NCI-H1417 (cell line): ENCODE measurements at places on chromosomes 1 and 21.

- DNase-seq: no peak
Measured at GRCh38 chr1:76508871-76509270, 358.4 kb upstream of the ST6GALNAC5 start.

DNA sequence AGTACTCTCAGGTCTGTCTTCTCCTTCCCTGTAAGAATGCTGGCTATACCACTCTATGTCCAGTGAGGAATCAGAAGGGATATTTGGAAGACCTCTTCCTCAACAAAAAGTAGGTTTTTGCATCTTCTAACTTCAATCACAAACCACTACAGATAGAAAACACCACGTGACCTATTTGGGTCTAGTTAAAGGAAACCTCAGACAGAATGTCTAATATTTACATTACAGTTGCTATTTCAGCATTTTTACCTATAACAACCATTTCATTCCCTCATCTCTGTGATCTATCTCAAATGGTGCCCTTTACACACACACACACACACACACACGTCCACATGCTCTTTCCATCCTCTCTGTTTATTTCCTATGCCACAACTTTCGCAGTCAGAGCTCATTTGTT, 7.9 kb upstream of the ADORA3 start:
- DNase-seq: no peak

- no peak for DNase-seq
Measured at GRCh38 chr1:19306941-19307340, 5.0 kb downstream of the AKR7A2 start.

DNA sequence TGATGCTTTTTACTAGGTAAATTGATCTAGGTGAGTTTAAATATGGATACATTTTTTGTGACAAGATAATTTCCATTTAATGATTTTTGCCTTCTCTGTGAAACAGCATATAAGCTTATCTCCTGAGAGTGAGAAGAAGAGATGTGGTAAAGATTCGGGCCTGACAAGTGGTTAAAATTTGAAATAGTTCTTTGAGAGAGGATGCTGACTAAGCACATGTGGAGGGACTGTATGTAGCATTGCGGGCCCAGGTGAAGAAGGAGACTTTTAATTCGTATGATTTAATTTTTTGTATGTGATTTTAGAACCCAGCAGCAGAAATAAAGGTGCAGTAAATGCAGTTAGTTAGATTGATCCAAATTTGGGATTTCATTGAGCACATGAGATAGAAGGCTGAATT, 51.9 kb downstream of the RPRD2 start:
- no peak for DNase-seq

DNA sequence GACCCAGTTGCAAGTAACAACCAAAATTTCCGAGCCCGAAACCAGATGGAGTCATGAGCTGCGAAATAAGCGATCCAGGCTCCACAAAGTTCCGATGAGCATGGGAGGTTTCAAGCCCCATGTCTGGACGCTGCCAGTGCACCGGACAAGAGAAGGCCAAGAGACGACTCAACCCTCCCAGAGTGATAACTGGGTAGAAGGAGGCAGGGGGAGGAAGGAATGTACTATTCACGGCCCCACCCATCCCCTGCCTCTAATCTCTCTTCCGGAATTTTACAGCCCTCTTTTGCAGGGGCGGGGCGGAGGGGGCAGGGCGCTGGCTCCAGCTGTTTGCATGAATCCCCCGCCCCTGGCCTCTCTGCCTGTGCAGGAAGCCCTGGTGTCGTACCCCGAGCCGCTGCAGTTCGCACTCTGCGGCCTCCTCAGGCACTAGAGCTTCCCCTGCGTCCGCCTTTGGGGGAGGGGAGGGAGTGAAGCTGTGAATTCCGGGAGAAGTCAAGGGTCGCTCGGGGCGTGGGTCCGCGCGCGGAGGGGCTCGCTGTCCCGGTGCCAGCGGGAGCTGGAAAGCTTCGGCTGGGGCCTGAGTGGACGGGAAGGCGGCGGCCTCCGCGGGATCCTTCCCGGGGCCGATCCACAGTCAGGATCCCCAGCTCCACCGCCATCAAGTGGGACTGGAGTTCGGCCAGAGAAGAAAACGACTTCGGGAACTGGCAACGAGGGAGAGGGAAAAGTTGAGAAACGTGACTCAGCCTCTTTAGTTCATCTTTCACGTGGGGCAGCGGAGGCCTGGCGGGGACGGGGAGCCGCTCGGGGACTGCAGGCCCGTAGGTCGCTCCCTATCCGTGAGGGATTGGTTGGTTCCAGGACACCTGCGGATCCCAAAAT, 6.3 kb upstream of the PTP4A2 start:
- DNase-seq: no peak

GRCh38 chr1:56958526-56958925, 7.3 kb downstream of the C8B start:
- DNase-seq: no peak

- DNase-seq: no peak
Measured at GRCh38 chr21:22889445-22889844, 1891.2 kb downstream of the NCAM2 start.

DNA sequence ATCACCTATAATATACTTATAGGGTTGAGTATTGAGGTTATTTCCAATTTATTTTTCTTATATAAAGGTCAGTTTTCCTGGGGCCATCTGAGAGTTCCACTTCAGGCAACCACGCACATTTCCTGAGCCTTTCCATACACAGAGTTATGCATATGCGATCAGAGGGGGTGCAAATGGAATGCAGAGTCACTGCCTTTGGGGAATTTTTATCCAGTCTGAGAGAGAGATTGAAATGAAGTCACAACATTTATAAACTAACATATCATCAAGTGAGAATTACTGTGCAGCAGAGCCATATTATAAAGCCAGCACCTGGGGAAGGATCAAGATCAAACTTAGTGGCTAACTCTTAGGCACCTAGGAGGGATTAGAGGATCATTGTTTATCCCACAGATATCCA, 299.9 kb upstream of the PLXNA2 start:
- DNase-seq: no peak

DNA sequence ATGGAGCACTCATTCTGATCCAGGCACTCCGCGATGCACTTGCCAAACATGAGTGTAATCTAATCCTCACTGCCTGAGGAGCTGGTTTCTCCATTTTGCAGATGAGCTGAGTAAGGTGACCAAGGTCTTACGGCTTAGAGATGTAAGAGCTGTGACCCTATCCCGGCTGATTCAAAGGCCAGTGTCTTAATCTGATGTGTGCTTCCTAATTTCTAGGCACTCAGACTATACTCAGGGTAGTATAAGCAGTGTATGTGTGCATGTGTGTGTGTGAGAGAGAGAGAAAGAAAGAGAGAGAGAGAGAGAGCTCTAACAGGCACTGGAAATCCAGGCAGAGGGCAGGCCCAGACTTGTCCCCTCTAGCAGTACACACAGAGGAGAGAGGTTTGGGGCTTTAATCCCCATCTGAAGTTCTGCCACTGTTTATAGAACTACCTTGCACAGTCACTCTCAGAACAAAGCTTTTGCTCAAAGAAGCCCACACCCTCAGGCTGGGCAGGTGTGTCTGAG, 188.2 kb downstream of the ZBTB18 start:
- peak; percentile 43 for DNase-seq

- DNase-seq: no peak
Measured at GRCh38 chr1:21886486-21887215, 50.5 kb downstream of the HSPG2 start.

GRCh38 chr1:90731382-90732050, 14.4 kb upstream of the BARHL2 start:
- no peak for DNase-seq

DNA sequence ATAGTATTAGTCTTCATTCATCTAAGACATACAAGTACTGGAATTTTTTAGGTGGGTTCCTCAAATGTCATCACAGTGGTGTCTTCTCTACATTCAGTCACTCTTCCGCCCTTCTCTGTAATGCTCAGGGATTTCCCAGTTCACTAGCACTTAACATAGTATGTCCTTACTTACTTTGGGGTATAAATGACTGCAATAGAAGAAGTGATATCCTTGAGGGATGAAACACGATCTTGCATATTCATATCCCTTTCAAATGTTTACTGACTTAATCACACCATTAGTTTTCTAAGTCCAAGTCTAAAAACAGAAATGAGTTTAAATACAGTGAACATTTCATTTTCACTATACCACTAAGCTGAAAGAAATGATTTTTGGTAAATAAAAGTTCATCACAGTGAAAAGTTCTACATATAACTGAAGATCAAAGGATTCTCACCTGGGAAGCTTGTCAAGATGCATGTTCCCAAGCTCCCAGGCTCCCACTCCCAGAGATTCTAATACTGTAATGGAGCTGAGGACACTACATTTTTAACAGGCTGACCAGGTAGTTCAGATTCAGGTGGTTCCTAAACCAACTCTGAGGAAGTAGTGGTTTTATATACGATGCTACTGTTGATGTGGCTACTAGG, 29.7 kb downstream of the MRPL39 start:
- no peak for DNase-seq

- peak; percentile 51 for DNase-seq
Measured at GRCh38 chr1:202145068-202145743, 669 bp upstream of the ARL8A start.

DNA sequence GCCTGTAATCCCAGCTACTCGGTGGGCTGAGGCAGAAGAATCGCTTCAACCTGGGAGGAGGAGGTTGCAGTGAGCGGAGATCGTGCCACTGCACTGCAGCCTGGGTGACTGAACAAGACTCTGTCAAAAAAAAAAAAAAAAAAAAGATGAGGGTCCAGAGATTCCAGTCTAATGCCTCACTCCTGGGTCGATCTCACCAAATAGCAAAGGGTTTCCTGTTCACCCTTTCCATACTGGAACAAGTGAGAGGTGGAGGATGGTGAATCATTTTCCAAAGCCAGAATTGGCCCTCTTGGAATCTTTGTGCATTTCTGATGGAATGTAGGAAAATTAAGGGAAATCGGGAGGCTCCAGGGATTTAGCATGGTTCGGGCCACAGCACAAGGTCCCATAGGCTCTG, 58.1 kb upstream of the ZNF648 start:
- DNase-seq: no peak

DNA sequence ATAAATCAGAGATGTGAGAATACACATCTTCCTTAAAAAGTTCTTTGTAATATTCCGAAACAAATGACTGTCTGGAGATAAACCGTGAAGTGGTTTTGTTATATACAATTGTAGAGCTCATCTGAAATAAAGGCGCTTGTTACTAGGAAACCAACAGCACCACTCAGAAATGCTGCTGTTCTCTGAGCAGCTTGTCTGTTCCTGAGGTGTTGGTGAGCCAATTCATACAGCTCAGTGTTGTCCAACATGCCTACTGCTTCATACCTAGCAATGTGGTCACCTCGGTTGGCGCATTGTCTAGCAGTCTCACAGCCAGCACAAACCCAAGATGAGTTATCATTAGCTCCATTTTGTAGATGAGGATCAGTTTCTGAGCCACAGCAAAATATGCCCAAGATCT, 44.4 kb downstream of the GFI1 start:
- no peak for DNase-seq

DNA sequence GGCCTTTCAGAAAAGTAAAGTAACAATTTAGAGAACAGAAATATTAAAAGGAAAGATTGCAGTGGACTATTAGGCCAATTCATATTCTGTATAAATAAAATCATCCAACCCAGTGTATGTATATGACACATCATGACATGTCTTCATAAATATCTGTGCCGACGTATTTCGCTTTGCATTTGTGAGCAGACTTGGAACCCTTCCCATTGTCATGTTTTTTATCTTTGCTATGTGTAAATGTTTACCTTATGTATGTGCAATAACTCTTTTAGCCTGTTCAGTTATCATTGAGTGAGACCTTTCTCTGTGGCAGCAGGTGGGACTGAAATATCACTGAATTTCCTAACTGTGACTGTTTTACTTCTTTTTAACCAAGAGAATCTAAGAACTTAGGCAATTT, 58.0 kb upstream of the FAM3B start:
- DNase-seq: peak; percentile 56

GRCh38 chr1:205519541-205520131, 15.2 kb downstream of the CDK18 start:
- DNase-seq: peak; percentile 61

DNA sequence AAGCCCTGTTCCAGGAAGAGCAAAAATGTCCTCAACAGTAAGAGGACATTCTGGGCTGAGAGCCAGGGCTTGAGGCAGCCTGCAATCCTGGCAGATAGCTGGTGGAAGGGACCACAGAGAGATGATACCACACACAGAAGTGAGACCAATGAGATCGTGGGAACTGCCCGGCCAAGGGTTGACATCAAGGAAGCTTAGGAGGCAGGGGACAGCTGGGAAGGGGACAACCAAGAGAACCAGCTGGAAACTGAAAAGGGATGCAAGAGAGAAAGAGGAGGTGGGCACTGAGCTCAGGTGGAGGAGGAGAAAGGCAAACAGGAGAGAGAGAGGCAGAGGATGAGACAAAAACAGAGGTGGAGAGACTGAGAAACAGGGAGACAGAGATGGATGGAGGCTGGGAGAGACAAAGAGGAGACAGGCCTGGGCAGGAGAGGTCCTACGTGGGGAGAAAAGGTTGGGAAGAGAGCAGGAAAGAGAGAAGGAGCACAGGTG, 9.2 kb downstream of the PDZK1IP1 start:
- DNase-seq: no peak

DNA sequence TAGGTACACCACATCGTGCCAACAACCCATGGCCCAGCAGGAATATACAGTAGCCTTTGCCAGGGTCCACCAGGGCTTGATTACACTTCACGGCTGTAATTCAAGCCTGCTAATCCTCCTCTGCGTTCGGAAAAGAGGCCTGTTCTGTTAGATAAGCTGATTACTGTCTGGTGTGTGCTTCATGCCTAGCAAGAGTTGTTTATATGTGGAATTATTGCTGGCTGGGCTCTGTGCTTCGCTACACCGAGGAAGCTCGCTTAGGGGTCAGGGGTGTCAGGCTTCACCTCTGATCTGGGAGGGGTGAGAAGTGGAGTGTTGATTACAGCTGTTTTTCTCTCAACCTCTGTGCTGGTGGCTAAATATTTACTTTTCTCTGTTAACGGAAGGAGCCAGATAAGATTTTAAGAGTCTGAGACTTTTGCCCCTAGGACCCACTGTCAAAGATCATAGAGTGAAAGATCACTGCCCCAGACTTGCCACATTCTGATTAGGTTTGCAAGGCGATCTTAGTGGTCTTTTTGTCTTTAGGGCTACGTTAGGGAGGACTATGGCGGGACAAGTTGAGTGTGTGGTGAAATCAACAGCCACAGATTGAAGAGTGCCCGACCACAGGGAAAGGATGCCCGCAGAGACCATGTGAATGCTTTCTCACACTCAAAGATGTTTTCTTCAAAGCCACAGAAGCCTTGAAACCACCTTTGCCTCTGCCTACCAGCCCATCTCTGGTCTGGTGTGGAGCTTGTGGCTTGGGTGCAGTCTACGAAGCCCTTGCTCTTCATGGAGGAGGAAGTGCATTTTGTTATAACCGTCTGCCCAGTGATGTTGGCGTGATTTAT, 216.1 kb downstream of the PBX1 start:
- DNase-seq: peak; percentile 20
